Fibroblast of villous mesenchyme (primary cell): ENCODE measurements at places on chromosomes 3 and 15. TPM values are rescaled to one million over a fixed set of nuclear protein-coding genes. Genes with fewer than 3 reads are reported as not detected.

The FOXB1 gene
- not detected in 2 replicates for total RNA-seq

- DNase-seq = peak; percentile 50
Observed at GRCh38 chr3:195385526-195385925, 57.3 kb downstream of the ACAP2 start.

- peak; percentile 25 for DNase-seq
Observed at GRCh38 chr15:48748535-48748934, 62.3 kb downstream of the CEP152 start.

The CXCR6 gene
- under 0.01 TPM in 2 replicates for total RNA-seq

GRCh38 chr15:42151736-42152135, 4.7 kb downstream of the PLA2G4F start:
- no peak for DNase-seq

The FANCD2OS gene
- not detected in 2 replicates for total RNA-seq

The TRH gene
- total RNA-seq = not detected in 2 replicates

GRCh38 chr3:193772422-193772763, 179.4 kb downstream of the OPA1 start:
- no peak for DNase-seq

The RARB gene
- 13.2 and 21.6 TPM in 2 replicates for total RNA-seq

DNA sequence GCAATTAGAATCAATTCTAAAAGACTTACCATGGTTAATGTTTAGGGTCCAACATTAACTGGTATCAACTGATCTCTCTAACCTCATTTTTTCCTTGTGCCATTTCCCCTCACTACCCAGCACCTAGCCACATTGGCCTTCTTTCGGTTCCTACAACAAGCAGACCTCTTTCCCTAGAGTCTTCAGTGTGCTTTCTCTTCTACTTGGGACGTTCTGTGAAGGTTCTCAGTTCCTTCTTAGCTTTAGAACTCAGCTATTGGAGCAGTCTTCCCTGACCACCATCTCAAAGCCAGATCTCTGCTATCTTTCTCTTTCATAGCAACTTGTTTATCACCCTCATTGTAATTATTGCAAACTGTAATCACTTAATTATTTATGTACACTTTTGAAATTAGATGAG, 31.5 kb upstream of the MINDY4B start:
- DNase-seq = no peak

DNA sequence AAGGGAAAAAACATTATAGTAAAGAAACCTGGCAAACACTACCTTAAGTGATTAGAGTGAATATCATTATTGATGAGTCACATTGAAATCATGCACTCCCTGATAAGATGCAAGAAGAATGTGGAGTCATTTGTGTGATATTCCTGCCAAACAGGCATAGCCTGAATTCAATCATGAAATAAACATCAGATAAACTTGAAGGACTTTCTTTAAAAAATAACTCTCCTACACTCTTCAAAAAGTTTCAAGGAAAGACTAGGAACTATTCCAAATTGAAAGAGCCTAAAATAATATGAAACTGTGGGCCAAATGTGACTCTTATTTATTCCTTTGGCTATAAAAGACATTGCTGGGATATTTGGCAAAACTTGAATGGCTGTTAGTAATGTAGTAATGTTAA, 625.7 kb upstream of the LMCD1 start:
- DNase-seq = no peak

GRCh38 chr15:58096529-58097084, 31.1 kb upstream of the ALDH1A2 start:
- no peak for DNase-seq

- DNase-seq = peak; percentile 71
Observed at GRCh38 chr3:73056014-73056844, 5.2 kb upstream of the EBLN2 start.

- DNase-seq = no peak
Observed at GRCh38 chr15:45847645-45848044, 212.8 kb downstream of the SQOR start.

The CHRFAM7A gene
- total RNA-seq = under 0.01 and 0.86 TPM in 2 replicates

The SLC6A20 gene
- total RNA-seq = not detected in 2 replicates

- no peak for DNase-seq
Observed at GRCh38 chr15:56887782-56888438, 30.5 kb upstream of the TCF12 start.

GRCh38 chr3:15291589-15292541, 40.5 kb downstream of the SH3BP5 start:
- no peak for DNase-seq

The SLC22A14 gene
- total RNA-seq = 0.32 and 0.86 TPM in 2 replicates

GRCh38 chr3:123841476-123842238, 42.5 kb downstream of the MYLK start:
- DNase-seq = no peak

The ARGFX gene
- not detected in 2 replicates for total RNA-seq

The CCDC39 gene
- under 0.01 TPM in 1 of 2 replicates, not detected in the other for total RNA-seq

DNA sequence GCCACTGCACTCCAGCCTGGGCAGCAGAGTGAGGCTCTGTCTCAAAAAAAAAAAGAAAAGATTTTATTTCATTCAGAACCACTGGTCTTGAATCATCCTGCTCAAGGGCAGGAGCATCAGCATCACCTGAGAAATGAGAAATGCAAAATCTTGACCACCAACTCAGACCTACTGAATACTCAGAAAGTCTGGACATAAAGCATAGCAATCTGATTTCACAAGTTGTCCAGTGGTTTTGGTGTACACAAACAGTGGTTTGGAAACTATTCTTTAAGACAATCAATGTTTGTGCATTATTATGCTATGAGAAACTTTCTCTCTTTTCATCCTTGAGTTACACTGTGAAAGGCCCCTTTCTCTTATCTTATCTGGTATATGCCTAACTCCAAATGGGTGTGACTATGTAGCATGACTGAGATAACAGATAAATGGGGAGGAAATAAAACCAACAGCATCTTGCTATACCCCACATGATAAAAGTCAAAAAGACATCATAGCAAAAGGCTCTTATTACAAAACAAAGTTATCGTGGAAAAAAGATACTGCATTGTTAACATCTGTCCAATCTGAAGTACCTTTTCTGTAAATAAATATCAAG, 174.2 kb upstream of the STT3B start:
- DNase-seq = no peak

DNA sequence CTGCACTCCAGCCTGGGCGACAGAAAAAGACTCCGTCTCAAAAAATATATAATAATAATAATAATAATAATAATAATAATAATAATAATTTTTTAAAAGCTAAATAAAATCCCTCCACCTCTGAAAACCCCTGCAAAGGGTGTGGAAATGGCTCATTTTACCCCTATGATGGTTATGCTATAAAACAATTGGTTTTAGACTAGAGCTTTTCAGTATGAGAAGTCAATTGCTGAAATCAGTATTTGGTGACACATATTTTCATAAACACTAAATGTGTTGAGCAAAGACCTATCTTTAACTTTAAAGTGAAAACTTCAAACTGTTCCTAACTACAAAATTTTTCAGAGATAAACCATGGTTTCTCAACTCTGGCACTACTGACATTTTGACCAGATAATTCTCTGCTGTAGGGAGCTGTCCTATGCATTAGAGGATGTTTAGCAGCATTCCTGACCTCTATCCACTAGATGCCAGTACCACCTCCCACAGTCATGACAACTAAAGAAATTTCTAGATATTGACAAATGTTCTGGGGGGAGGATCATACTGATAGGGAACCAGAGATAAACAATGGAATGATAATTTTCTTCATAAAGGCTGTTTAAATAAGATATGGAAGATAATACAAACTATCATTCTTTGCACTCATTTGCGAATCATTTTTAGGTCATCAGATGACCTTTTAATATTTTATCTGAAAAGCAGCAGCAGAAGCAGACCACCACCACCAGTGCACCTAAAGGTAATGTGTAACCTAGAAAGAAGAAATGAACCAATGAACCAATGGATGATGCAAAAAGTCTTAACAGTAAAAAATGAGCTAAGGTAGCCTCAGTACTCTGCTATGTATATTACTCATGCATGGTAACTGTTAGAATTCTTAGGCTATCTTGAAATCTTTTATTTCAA, 13.8 kb downstream of the PTPN9 start:
- DNase-seq = no peak

DNA sequence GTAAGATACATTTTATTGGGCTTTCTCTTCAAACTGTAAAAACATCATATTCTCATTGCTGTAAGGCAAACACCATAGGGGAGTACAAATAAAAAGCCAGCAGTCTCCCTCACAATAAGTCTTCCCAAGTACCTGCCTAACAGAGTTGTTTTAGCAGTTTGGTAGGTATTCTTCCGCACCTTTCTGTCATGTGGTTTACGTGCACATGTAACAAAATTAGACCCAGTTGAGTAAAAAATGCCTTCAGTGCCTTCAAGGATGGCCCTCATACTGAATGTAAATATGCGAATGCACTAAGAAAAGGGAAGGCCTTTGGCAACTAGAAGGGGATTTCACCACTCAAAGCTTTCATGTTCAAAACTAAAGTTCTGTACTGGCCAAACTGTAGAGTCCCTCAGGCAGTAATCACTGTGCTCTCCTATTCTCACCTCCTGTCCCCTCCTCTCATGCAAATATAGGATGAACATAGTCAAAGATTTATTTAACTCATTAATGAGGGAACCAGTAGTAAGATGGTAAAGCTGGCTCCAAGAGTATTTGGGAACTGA, 26.4 kb downstream of the USP3 start:
- no peak for DNase-seq

The TM4SF18 gene
- total RNA-seq = 0.32 TPM in 1 of 2 replicates, not detected in the other

- DNase-seq = no peak
Observed at GRCh38 chr3:150388498-150389418, 19.3 kb upstream of the TSC22D2 start.

GRCh38 chr3:53597136-53597915, 102.9 kb downstream of the CACNA1D start:
- no peak for DNase-seq

DNA sequence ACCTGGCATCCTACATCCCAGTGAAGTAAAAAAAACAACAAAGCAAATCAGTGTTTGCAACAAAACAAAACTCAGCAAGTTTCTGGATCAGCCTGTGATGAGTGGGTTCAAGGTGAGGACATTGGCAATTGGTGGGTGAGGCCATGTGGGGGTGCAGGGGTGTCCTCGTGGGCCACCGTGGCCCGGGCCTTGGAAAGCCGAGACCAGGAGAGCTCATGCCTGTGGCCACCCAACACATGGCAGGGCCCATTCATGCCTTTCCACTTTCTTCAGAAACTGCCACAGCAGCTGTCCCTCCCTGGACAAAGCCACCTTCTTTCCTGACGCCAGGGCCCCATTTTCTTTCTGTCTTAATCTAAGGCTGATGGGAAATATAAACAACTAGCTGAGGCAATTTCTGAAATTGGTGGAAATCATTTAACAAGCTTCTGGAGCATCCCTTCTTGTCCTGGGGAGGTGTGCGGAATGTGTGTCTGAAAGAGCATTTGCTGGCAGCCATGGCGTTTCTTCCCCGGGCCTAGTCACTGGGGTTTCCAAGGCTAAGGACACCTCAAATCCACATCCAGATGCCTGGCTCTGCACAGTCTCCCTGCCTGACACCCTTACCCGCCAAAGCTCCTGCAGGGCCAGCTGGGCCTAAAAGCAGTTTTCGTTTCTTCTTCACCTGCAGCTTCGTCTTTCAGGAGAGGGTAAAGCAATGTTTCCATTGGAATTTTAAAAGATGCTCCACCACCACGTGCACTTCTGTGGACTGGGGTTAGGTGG, 34.1 kb upstream of the SFMBT1 start:
- DNase-seq = no peak

DNA sequence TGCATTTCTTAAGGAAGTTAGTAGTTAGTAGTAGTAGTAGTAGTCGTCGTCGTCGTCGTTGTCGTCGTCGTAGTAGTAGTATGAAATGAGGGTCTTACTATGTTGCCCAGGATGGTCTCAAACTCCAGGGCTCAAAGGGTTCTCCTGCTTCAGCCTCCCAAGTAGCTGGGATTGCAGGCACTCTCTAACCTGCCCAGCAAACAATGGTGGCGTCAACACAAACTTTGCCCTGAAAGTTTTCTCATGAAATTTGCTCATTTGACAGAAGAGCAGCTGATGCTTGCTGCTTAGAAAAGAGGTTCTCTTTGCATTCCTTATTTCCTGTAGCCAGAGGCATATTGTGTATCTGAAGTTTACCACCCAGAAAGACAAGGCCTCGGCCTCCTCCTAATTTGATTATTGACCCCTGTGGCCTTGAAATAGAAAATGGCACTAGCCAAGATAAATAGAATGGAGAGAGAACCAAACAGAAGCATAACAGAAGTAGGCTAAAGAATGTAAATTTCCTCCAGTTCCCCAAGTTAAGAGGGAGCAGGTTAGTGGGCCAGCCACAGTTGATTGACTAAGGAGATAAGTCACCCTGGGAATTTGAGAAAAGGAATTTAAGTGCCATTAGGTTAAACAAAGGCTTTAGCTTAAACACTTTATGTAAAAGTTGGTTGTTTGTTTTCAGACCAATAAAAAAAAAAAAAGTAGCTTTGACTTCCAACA, 166.2 kb upstream of the ROBO2 start:
- DNase-seq = no peak

- DNase-seq = no peak
Observed at GRCh38 chr3:35194666-35195065, 444.7 kb upstream of the ARPP21 start.

The KNG1 gene
- not detected in 2 replicates for total RNA-seq

- DNase-seq = peak; percentile 34
Observed at GRCh38 chr15:61731099-61731498, 329.1 kb downstream of the VPS13C start.

GRCh38 chr15:58264053-58264971, 126.1 kb downstream of the AQP9 start:
- DNase-seq = no peak

- peak; percentile 88 for DNase-seq
Observed at GRCh38 chr3:34012102-34012461, 213.7 kb downstream of the PDCD6IP start.

DNA sequence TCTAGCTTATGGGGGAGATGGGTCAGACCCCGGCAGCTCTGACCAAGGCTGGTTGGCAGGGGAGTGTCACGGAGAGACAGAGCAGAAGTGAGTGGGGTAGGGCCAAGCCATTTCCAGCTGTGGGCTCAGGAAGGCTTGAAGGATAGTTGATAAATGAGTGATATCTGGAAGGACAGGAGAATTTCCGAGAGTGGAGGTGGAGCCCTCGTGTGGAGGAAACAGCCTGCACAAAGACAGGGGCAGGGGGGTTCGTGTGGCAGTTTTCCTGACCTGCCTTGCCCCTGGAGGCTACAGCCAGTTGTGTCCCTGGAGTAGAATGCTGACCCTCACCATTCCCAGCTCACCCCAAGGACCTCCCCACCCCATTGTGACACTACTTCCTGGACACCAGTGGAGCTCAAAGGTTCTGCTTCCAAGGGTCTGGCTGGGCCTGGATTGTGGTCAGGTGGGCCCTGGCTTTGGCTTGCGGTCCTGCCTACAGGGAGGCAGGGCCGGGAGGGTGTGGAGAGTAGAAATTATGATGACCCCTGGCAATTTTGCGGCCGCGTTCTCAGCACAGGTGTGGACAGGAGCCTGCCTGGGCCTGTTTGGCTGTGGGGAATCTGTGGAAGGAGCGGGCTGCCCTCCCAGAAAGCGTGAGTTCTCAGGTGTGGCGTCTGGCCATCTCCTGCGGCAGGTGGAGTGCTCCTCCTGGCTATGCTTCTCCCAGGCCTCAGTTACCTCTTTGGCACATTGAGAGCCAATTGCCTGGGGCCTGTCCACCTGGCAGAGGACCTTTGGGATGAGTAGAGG, at the start of gene SLC22A14:
Gene SLC22A14 (plus strand): TSS at position 400 of the 792 bp plus-strand sequence. CDS start 23,733 bp downstream, outside the sequence.
- DNase-seq = no peak

GRCh38 chr3:126184465-126185000, 4.1 kb upstream of the ALDH1L1 start:
- peak; percentile 60 for DNase-seq

The GPR87 gene
- total RNA-seq = 0.43 TPM in 1 of 2 replicates, not detected in the other

GRCh38 chr3:126051234-126051633, 32.7 kb downstream of the SLC41A3 start:
- no peak for DNase-seq
